ENCODE measurements at places on chromosomes 6 and 20.

GRCh38 chr6:159255434-159255951 is 86.3 kb downstream of the FNDC1 start:
- no peak for DNase-seq

GRCh38 chr6:131600716-131601115 is 27.3 kb downstream of the MED23 start:
- DNase-seq = no peak

DNA sequence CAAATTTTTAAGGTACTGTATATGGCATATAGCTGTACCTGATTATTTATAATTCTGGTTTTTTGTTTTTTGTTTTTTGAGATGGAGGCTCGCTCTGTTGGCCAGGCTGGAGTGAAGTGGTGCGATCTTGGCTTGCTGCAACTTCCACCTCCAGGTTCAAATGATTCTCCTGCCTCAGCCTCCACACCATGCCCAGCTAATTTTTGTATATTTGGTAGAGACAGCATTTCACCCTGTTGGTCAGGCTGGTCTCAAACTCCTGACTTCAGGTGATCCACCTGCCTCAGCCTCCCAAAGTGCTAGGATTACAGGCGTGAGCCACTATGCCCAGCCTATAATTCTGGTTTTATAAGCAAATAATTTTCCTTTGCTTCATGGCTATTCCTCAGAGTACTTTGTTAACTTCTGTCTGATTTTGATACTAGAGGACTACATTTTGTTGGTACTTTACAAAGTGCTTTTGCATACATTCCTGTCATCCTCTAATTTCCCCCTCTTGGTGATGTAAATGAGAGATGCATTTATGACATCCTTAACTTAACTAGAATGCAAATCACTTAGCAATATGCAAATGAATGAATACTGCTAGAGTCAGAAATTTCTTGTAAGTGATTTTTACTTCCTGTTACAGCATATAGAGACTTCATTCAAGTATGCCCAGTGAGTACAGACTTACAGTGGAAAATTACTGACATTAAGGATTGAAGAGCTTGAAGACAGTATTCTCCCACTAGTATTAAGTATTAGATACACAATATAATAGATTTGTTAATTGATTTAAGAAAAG is 35.7 kb upstream of the ARID1B start:
- no peak for DNase-seq

GRCh38 chr20:19668418-19668817 is 89.6 kb upstream of the RIN2 start:
- no peak for DNase-seq

All from coronary artery (tissue), 2 donors.